CD4-positive, alpha-beta T cell treated with Interleukin-1 beta for 1 hour (primary cell): ENCODE measurements at places on chromosomes 4 and X.
A peak's percentile ranks its signal among the peaks of the same experiment; 100 is the strongest.

GRCh38 chr4:91840359-91840758, 463.4 kb upstream of the GRID2 start:
- no peak for DNase-seq

- DNase-seq = no peak
These were observed 110.3 kb downstream of the UBE2NL start for GRCh38 chrX:143994206-143994605.

DNA sequence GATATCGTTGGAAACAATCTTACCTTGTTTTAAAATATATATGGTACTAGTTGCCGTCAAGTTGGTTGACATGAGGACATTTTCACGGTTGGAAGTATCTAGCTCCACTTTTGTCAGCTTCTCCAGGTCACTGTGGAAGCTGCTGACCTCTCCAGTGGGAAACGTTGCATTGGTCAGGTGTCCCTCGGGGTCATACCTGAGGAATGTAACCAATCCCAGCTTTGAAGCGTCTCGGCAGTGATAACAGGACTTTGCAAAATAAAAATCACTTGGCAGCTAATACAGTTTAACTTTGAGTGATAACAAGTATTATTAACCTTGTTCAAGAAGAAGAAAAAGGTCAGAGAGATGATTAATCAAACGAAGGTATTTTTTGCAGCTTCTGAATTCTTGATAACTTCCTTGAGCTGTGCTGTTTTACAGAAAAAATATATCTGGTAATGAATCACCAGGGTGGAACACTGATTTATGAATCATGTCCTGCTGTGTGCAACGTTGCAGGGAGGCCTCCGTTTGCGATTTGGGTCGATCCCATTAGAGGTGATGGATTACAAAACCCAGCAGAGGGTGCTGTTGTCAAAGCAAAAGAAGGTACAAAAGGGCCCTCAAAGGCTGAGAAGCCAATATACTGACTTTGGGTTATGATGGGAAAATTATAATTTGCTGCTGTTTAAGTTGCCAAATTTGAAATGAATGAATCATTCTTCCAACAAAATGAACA, 60.1 kb downstream of the SH2D1A start:
- peak; percentile 56 for DNase-seq

GRCh38 chr4:8674311-8674885, 81.8 kb downstream of the CPZ start:
- DNase-seq = no peak

DNA sequence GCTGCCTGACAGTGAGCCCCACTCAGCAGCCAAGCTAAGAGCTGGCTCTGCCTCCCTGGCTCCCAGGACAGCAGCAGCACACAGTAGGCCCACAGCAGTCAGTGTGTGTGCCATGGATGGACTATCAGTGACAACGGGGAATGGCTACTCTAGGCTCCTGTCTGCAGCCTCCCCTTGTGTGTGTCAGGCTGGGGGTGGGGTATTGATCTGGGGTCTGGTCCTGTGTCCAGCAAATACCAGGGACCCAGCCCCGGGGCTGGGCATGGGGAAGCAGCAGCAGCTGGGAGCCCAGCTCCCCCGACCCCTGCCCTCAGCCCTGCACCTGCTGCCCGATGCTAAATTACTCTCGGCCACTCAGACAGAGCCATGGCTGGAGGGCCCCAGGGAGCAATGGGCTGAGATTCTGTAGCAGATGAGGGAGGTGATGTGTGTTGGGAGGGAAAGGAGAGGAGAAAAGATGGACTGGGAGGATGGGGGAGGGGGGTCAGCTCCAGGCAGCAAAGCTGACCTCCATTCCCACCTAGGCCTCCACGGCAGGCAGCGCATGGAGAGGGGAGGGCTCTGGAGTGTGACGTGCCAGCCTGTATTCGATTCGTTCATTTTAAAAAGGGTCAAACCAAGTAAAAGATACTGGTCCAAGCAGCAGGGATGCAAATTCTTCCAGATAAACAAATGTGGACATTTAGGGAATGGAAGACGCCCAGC, 61.3 kb upstream of the CRMP1 start:
- no peak for DNase-seq

DNA sequence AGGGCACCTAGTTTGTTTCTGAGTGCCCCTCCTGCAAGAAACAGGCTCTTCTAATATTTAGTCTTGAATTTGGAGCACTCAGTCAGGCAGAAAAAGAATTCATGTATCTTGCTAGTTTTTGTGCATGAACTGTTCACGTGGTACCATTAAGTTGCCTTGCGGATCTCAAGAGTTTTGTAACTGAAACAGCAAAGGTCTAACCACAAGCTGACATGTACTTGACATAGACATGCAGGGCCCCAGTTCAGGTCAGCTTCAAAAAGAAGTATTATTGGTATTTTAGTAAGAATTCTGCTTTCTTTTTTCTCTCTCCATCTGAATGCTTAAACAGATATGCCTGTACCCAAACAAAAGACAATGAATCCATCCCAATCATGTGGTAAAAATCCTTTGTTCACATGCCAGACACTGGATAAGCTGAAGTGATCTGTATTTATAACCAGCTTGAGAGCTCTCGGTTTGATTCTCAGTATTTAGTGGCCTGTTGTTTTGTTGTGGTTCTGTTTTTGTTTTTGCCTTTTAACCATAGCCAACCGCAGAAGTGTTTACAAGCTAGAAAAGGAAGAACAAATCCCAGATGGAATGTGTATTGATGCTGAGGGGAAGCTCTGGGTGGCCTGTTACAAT, 13.0 kb downstream of the RGN start:
- no peak for DNase-seq

DNA sequence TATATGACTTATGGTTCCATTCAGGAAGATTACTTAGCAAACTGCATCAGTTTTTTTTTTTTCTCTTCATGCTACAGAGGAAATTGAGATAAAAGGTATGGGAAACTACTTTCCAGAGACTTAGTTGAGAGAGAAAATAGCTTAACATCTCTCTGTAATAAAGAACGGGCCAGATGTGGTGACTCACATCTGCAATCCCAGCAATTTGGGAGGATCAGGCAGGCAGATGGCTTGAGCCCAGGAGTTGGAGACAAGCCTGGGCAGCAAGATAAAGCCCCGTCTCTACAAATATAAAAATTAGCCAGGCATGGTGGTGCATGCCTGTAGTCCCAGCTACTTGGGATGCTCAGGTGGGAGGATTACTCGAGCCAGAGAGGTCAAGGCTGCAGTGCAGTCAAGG, 271.2 kb upstream of the TENM3 start:
- DNase-seq = no peak
